Neural crest cell (in vitro differentiated cells): ENCODE measurements at places on chromosomes 13 and 19.

GRCh38 chr13:73300718-73301425, 242.1 kb downstream of the KLF5 start:
- DNase-seq = no peak
- no peaks in the 10 kb centered on the region for H3K4me1 ChIP-seq
- H3K27ac ChIP-seq = no peak overlapping the region

- no peak overlapping the region for H3K4me3 ChIP-seq
- DNase-seq = peak; percentile 36
- H3K4me1 ChIP-seq = peaks cover 8% of the 10 kb centered on the region
- peaks cover 25% of the 10 kb centered on the region for H3K27me3 ChIP-seq
- H3K36me3 ChIP-seq = no peaks in the 10 kb centered on the region
- no peak overlapping the region for H3K27ac ChIP-seq
These were observed 13.2 kb upstream of the CREB3L3 start for GRCh38 chr19:4140237-4140711.

GRCh38 chr19:16372065-16372915, 47.7 kb downstream of the KLF2 start:
- H3K27ac ChIP-seq = no peak overlapping the region
- no peaks in the 10 kb centered on the region for H3K27me3 ChIP-seq
- H3K4me3 ChIP-seq = no peak overlapping the region
- DNase-seq = no peak
- H3K4me1 ChIP-seq = peaks cover 5% of the 10 kb centered on the region
- peaks cover 12% of the 10 kb centered on the region for H3K36me3 ChIP-seq

DNA sequence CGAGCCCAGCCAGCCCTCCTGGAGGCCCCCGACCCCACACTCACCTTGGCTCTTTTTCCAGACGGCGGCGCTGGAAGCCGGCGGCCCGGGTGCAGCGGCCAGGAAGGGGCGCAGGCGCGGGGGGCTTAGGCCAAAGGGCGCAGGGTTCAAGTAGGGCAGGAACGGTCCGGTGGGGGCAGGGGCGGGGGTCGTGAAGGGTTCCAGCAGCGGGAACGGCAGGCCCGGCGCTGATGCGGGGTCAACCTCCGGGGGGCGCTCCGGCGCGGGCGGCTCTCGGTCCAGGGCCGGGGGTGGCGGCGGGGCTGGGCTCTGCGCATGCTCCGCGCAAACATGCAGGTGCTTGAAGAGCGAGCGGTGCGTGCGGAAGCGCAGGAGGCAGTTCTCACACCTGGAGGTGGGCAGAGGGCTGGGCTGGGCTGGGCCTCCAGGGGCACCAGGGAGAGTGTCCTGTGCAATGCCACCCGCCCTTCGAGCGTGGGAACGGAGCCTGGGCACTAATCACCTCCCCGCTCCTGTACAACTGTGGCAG, 2.3 kb downstream of the ZNF414 start:
- no peak overlapping the region for H3K27ac ChIP-seq
- H3K36me3 ChIP-seq = peaks cover 3% of the 10 kb centered on the region
- no peaks in the 10 kb centered on the region for H3K27me3 ChIP-seq
- no peak overlapping the region for H3K4me3 ChIP-seq
- DNase-seq = no peak

GRCh38 chr19:55674459-55674840, 576 bp upstream of the EPN1 start:
- peaks cover 9% of the 10 kb centered on the region for H3K27me3 ChIP-seq
- peak overlapping the region; percentile 87 for H3K4me3 ChIP-seq
- DNase-seq = no peak
- peaks cover 50% of the 10 kb centered on the region for H3K4me1 ChIP-seq
- peaks cover 17% of the 10 kb centered on the region for H3K36me3 ChIP-seq

DNA sequence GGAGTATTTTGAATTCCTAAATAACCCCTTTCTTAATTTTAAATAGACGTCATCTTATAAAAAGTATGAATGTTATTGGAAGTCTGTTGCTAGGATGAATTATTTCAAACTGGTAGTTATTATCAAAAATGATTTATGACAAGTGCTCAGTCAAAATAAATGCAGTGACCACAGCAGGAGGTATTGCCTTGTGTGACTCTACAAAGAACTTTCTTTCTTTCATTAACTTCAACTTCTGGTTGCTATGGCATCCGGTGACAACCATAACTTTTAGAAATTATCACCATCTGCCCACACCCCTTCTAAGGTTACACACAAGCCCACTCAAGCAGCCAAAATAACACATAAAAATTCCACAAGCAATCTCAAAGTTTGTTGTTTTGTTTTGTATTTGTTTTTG, 189.9 kb downstream of the DACH1 start:
- no peaks in the 10 kb centered on the region for H3K27me3 ChIP-seq
- peaks cover 5% of the 10 kb centered on the region for H3K4me1 ChIP-seq
- no peak overlapping the region for H3K27ac ChIP-seq
- H3K36me3 ChIP-seq = peaks cover 2% of the 10 kb centered on the region
- no peak overlapping the region for H3K4me3 ChIP-seq

DNA sequence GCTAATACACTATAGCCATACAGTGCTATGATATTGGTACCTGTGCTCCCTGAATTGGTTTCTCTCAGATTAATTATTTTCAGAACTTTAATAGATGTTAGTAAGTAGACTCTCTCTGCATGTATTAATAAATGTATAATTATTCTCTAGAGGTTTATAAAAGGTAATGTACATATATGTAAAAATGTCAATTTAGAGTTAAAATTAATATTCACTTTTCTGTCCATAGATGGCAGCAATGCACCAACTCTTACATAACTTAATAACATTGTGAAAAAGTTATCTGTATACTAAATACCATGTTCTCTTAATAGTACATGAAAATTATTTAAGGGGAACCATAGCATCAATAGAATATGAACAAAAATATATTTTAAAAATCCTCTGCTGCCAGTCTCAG, 515.0 kb upstream of the KLHL1 start:
- no peak for DNase-seq
- H3K4me3 ChIP-seq = no peak overlapping the region
- no peak overlapping the region for H3K27ac ChIP-seq
- peaks cover 13% of the 10 kb centered on the region for H3K4me1 ChIP-seq

DNA sequence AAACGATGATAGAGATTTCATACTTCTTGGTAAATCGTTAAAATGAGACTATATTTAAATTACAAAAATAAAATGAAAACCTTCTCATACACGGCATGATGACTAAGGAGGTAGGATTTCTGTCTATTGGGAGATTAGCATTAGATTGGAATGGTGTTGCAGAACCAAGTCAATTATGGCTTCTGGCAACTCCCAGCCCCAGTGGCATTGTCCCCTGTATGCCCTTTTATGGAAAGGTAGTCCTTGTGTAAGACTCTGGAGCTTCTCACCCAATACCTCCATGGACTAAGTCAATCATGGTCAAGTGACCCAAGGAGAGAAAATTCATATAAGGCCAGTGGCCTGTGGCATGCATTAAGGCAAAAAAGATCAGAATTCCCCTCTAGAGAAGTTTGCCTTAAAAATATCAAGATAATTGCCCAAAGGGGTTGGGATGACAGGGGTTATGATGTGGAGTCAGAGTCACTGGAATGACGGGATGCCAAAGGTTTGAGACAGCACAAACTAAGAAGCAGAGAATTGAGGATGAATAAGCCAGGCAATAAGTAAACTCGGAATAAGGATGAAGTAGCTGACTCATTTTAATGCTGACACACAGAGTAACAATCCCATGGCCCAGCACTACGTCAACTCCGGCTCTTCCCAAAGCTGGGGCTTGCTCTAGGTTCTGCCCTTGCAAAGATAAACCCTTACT, 57.8 kb upstream of the POSTN start:
- no peaks in the 10 kb centered on the region for H3K27me3 ChIP-seq
- H3K4me1 ChIP-seq = peaks cover 4% of the 10 kb centered on the region
- DNase-seq = no peak
- no peak overlapping the region for H3K27ac ChIP-seq

DNA sequence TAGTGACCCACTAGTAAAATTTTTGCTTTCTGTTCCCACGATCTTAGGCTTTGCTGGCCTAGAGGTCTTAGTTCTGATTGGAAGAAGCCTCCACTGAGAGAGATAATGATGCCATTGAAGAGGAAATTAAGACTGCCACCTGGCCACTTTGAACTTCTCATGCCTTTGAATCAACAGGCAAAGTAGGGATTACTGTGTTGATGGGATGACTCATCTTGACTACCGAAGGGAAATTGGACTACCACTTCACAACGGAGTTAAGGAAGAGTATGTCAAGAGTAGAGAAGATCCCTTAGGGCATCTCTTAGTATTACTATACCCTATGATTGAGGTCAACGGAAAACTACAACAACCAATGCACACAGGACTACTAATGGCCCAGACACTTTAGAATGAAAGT, 12.7 kb upstream of the FREM2 start:
- no peak for DNase-seq
- H3K4me1 ChIP-seq = no peaks in the 10 kb centered on the region
- H3K36me3 ChIP-seq = no peaks in the 10 kb centered on the region
- no peak overlapping the region for H3K27ac ChIP-seq
- no peak overlapping the region for H3K4me3 ChIP-seq

GRCh38 chr13:48449656-48450055, 36.7 kb upstream of the LPAR6 start:
- H3K27me3 ChIP-seq = no peaks in the 10 kb centered on the region
- DNase-seq = no peak
- no peaks in the 10 kb centered on the region for H3K4me1 ChIP-seq
- no peak overlapping the region for H3K4me3 ChIP-seq
- no peak overlapping the region for H3K27ac ChIP-seq

GRCh38 chr13:97339988-97340749, 93.8 kb upstream of the RAP2A start:
- peaks cover 10% of the 10 kb centered on the region for H3K36me3 ChIP-seq
- H3K4me1 ChIP-seq = peaks cover 17% of the 10 kb centered on the region
- DNase-seq = no peak
- no peaks in the 10 kb centered on the region for H3K27me3 ChIP-seq
- H3K27ac ChIP-seq = no peak overlapping the region

DNA sequence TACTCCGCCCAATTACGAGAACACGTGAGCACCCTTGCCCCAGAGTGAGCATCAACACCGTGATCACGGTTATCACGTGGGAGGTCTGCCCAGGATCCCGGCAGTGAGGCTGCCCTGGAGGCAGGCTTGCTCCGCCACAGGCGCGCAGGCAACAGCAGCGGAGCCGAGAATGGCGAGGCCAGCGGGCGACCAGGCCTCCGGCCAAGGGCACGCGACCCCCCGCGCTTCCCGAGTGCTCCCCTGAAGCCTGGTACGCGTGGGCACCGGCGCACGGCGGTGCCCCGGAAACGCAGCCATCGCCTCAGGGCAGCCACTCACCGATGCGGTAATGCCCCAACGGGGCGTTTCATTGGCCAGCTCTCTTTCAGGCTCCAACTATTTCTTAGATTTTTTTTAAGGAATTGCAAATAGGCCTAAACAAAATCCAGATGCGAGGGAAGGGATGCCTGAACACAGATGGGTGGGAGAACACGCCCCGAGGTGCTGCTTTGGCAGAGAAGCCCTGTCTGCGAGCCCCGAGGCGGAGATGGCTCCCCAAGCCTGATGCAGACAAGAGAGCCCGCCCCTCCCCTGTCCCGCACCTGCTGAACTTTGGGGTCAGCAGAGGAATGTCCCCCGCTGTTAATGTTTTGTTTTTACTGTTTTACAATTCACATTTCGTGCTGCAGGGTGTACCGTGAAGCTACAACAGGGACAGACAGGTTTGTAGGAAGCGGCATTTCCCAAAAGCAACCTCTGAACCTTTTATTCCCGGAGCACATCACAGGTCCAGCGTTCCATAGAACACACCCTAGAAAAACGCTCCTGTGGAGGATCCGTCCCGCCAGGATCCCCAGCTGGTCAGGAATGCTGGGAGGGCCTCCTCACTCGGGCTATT, 132.7 kb downstream of the ZDHHC20 start:
- no peaks in the 10 kb centered on the region for H3K36me3 ChIP-seq
- peaks cover 28% of the 10 kb centered on the region for H3K27me3 ChIP-seq
- H3K27ac ChIP-seq = no peak overlapping the region
- no peak for DNase-seq

DNA sequence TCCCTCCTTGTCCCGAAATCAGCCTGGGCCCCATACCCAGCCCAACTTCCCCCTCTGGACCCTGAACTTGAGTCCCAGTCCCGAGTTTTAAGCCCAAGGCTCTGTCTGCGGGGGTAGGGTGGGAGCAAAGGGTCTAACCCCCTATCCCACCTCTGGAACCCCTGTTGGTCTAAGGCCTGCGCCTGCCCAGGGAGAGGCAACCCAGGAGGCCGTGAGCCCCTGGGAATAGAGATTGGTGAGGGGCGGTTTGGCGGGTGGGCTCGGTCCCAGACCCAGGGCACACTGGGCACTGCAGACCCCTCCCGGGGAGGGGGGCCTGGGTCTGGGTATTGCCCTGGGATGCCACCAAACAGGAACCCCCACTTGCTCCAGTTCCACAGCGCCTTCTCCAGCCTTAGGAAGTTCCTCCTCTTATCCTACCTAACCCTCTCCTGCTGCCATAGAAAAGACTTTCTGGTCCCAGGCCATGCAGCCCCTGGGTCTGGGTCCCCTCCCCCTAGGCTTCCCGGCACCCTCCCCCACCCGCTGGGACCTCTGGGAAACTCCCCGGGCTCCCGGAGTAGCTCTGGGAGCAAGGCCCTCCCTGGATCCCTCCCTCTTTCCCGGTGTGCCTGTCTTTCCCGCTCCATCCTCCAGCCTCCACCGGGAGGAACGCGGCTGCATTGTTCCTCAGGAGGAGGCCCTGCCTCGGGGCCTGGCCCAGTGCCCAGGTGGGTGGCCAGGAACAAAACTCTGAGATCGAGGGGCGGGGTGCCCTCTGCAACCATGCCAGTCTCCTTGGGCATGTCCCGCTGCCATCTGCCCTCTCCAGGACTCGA, 33.6 kb upstream of the NANOS3 start:
- peak overlapping the region; percentile 91 for H3K4me3 ChIP-seq
- H3K36me3 ChIP-seq = no peaks in the 10 kb centered on the region
- H3K27me3 ChIP-seq = peaks cover 3% of the 10 kb centered on the region
- no peak for DNase-seq
- peaks cover 31% of the 10 kb centered on the region for H3K4me1 ChIP-seq

- H3K36me3 ChIP-seq = peaks cover 3% of the 10 kb centered on the region
- H3K4me1 ChIP-seq = peaks cover 30% of the 10 kb centered on the region
- H3K27ac ChIP-seq = no peak overlapping the region
- peak overlapping the region; percentile 2 for H3K4me3 ChIP-seq
These were observed 41.3 kb downstream of the ARHGEF7 start for GRCh38 chr13:111156421-111156820.

- peaks cover 24% of the 10 kb centered on the region for H3K27me3 ChIP-seq
- H3K27ac ChIP-seq = no peak overlapping the region
- no peak overlapping the region for H3K4me3 ChIP-seq
- peaks cover 15% of the 10 kb centered on the region for H3K4me1 ChIP-seq
These were observed 13.0 kb upstream of the BICRA start for GRCh38 chr19:47595944-47596343.

- H3K36me3 ChIP-seq = no peaks in the 10 kb centered on the region
- H3K4me3 ChIP-seq = peak within 1 kb of the TSS; percentile 89
- H3K4me1 ChIP-seq = peaks cover 9% of the 10 kb centered on the region
- peaks cover 69% of the 10 kb centered on the region for H3K27me3 ChIP-seq
- DNase-seq = peak; percentile 22
These were observed at the start of gene SLC1A6 for GRCh38 chr19:14979476-14980255. Gene SLC1A6, minus strand, starts transcription at chr19:14979864. Its CDS starts 6,954 bp downstream, at chr19:14972910.

GRCh38 chr13:111213964-111214726, 99.0 kb downstream of the ARHGEF7 start:
- H3K4me1 ChIP-seq = peaks cover 81% of the 10 kb centered on the region
- no peak for DNase-seq
- H3K27me3 ChIP-seq = no peaks in the 10 kb centered on the region
- no peak overlapping the region for H3K27ac ChIP-seq
- peaks cover 4% of the 10 kb centered on the region for H3K36me3 ChIP-seq

GRCh38 chr13:29489650-29490560, 105.6 kb downstream of the SLC7A1 start:
- H3K27ac ChIP-seq = no peak overlapping the region
- H3K27me3 ChIP-seq = peaks cover 2% of the 10 kb centered on the region
- no peak overlapping the region for H3K4me3 ChIP-seq
- peaks cover 7% of the 10 kb centered on the region for H3K4me1 ChIP-seq
- H3K36me3 ChIP-seq = no peaks in the 10 kb centered on the region
